BJ (cell line): ENCODE measurements at places on chromosomes 7 and 10. TPM values are rescaled to one million over a fixed set of nuclear protein-coding genes. Genes with fewer than 3 reads are reported as not detected.

GRCh38 chr7:70915067-70915466 lies 216.9 kb upstream of the GALNT17 start:
- no peak for DNase-seq

DNA sequence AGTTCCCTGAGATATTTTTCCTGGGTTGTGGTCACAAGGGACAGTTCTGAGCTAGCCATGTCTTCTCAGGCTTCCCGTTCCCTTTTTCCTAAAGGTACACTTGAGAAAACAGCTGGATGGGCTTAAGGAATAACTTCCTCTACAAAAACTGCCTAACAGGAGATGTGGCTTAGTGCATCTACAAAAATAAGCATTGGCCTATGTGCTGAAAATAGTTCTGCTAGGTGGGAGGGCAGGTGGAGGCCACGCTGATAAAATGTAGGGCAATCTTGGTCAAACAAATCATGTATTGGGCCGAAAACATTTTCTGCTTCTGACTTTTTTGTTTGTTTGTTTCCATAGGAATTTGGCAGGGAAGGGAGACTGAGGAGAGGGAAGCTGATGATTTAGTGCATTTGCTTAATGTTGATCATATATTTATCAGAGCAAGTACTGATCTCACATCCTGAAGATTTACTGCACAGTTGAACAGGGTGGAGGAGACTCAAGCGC lies 409.4 kb upstream of the FZD8 start:
- DNase-seq: no peak

GRCh38 chr7:158228986-158229385 lies 358.6 kb downstream of the PTPRN2 start:
- DNase-seq: no peak

GRCh38 chr10:78869508-78870454 lies 199.0 kb upstream of the ZMIZ1 start:
- no peak for DNase-seq

NPC1L1 gene
- not detected in 2 replicates for polyA plus RNA-seq

IDI2 gene
- not detected in 2 replicates for polyA plus RNA-seq
